Left ventricle myocardium inferior (tissue), 1 donor: ENCODE measurements at places on chromosomes 5 and 9. TPM values are rescaled to one million over a fixed set of nuclear protein-coding genes. Genes with fewer than 3 reads are reported as not detected.

DNA sequence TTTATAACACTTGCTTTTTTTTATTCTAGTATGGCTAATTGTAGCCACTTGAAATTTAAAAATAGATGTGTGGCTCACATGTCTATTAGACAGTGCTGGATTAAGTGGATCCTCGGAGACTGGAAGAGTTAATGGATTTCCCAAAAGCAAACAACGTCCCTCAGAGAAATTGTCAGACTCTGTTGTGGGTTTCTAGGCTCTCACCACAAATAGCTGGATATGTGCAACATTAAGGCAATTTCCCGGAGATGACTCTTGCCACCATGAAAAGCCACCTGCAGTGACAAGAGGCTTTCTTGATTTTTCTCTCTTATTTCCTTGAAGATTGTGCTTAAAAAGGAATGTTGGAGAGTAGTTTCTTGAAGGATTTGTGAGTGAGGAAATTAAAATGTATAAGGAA, 43.2 kb downstream of the TMEM167A start:
- no peak overlapping the region for H3K27ac ChIP-seq
- H3K4me3 ChIP-seq, result no peak overlapping the region
- no peaks in the 10 kb centered on the region for H3K27me3 ChIP-seq

DNA sequence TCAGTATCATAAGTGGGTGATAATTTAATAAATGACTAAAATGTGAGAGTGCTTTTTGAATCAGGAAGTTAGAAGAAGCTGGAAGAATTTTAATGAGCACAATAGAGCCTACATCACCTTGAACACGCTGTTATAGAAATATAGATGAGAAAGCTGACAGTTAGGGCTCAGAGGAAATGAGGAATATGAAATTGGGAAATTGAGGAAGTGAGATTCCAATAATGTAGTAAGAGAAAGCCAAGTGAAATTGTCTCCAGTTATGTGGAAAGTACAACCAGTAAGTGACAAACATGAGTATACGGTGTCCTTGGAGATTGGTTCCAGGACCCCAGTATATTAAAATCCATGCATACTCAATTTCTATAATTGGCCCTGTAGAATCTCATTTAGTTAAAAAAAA, 235.9 kb upstream of the FAM174A start:
- no peaks in the 10 kb centered on the region for H3K27me3 ChIP-seq
- no peaks in the 10 kb centered on the region for H3K4me1 ChIP-seq
- no peaks in the 10 kb centered on the region for H3K36me3 ChIP-seq
- H3K4me3 ChIP-seq, result no peak overlapping the region
- DNase-seq, result no peak
- no peak overlapping the region for H3K27ac ChIP-seq

GRCh38 chr5:139277171-139277570, 16.4 kb upstream of the MATR3 start:
- peaks cover 31% of the 10 kb centered on the region for H3K36me3 ChIP-seq
- no peaks in the 10 kb centered on the region for H3K27me3 ChIP-seq
- DNase-seq, result no peak

Gene STPG3
- total RNA-seq, result 0.58 TPM
